ENCODE measurements at places on chromosomes 1 and 21. TPM values are rescaled to one million over a fixed set of nuclear protein-coding genes. Genes with fewer than 3 reads are reported as not detected.

GRCh38 chr1:145707183-145707867 is at the start of gene PDZK1:
PDZK1 (minus strand) TSS chr1:145707368; CDS start chr1:145688021, 19,347 bp downstream.
- no peaks in the 10 kb centered on the region for H3K36me3 ChIP-seq
- peaks cover 10% of the 10 kb centered on the region for H3K27me3 ChIP-seq
- H3K27ac ChIP-seq = no peak within 1 kb of the TSS
- no peak within 1 kb of the TSS for H3K4me3 ChIP-seq
- H3K4me1 ChIP-seq = peaks cover 4% of the 10 kb centered on the region

GRCh38 chr1:173347282-173347818 is 129.8 kb upstream of the PRDX6 start:
- no peak overlapping the region for H3K27ac ChIP-seq
- peaks cover 3% of the 10 kb centered on the region for H3K36me3 ChIP-seq
- H3K4me3 ChIP-seq = no peak overlapping the region
- no peaks in the 10 kb centered on the region for H3K27me3 ChIP-seq
- DNase-seq = no peak
- peaks cover 2% of the 10 kb centered on the region for H3K4me1 ChIP-seq

DNA sequence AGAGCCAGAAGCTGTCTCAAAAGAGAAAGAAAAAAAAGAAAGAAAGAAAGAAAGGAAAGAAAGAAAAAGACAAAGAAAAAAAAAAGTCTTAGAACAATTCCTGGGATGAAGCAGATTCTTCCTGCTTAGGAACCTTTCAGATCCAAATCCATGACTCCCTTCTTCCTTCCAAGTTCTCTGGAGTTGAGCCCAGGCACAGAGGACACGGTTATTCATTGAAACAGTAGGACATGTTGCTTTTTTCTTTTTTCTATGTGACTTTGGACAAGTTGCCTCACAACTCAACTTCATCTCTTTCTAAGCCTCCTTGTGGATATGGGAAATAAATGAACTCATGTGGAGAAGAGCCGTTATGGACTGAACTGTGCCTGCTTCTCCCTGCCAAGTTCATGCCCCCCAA is 14.7 kb upstream of the TNFRSF8 start:
- peaks cover 9% of the 10 kb centered on the region for H3K27me3 ChIP-seq
- H3K36me3 ChIP-seq = no peaks in the 10 kb centered on the region
- no peak for DNase-seq
- no peak overlapping the region for H3K27ac ChIP-seq
- no peak overlapping the region for H3K4me3 ChIP-seq

DNA sequence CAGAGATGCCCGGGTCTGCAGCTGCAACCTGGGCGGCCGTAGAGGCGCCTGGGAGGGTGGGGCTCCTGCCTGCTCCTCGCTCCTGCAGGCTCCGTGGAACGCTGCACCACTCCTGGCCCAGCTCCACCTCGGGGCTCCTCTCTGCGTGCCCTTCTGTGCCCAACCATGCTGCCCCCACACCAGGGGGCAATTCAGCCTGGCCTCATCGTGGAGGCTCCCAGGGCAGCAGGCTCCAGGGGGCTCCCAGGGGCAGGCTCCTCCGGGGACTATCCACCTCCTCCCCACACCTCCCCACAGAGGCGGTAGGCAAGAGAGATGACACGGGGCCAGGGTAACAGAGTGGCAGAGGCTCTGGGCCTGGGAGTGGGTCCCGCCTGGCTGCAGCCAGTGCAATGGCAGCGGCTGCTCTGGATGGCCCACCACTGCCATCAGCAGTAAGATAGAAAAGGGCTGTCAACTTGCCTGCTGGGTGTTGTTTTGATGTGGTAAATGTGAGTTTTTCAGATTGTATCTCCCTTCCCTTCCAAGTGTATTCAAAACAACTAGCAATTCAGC is 22.4 kb upstream of the LRRC8C start:
- H3K27me3 ChIP-seq = no peaks in the 10 kb centered on the region
- H3K4me1 ChIP-seq = peaks cover 66% of the 10 kb centered on the region
- H3K36me3 ChIP-seq = no peaks in the 10 kb centered on the region
- H3K27ac ChIP-seq = peak overlapping the region; percentile 100
- peak; percentile 49 for DNase-seq
- H3K4me3 ChIP-seq = peak overlapping the region; percentile 92

MCOLN2 gene
- total RNA-seq = 19.3 TPM

AQP10 gene
- 8.9 TPM for total RNA-seq
